ENCODE measurements at places on chromosomes 13 and 19.

DNA sequence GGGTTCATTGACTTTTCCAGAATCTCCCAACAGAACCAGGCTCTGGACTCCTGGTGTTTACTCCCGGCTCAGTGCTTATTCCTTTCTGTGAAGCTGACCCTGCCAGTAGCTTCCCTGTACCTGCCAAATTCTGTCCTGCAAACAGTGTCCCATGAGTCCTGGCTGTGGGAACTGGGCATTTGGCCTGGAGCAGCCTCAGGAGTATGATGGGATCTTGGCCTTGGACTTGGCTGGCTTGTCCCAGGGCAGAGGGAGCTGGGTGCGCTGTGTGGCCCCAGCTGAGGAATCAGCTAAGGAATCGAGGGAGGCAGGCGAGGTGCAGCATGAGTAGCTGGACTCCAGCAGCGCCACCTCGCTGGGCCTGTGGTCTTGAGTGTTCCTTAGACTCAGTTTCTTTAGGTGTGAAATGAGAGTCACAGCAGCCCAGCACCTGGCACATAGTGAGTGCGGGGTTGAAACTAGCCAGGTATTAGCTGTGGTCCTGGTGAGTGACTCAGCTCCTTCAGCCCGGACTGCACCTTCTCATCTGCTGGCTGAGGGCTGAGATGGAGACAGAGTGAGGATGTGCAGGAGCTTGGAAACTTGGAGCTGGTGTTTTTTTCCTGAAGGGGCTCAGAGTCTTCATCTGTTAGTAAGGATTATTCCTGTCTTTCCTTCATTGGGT lies 10.4 kb downstream of the CLASRP start:
- no peak for DNase-seq

GRCh38 chr19:14655726-14656125 lies 18.9 kb downstream of the ADGRE3 start:
- DNase-seq, result no peak

GRCh38 chr13:74871369-74872070 lies 610.4 kb downstream of the TBC1D4 start:
- DNase-seq, result no peak

DNA sequence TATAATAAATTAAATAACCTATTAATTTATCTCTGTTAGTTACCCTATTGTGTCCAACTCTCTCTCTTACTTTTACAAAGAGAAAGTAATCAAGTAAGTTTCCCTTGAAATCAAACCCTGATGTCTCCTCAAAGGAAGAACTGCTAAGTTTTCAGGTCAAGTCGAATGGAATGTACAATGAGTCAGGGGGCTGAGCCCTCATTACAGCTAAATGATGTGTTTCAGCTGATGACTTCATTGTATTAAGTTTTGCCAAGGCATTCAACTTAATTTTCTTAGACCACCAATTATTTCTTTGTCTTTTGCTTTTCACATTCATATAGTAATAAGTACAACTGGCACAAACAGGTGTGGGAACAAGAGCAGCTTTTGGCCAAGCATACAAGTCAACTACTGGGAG lies 54.7 kb upstream of the DCT start:
- no peak for DNase-seq

- no peak for DNase-seq
These were observed at the start of gene MUC16 for GRCh38 chr19:9009935-9010651. Gene MUC16 (minus strand): TSS chr19:9010409.

GRCh38 chr13:77310161-77310560 lies 16.7 kb downstream of the MYCBP2 start:
- DNase-seq, result no peak

- DNase-seq, result no peak
These were observed 2320.0 kb downstream of the PCDH9 start for GRCh38 chr13:64910096-64910495.

GRCh38 chr19:41734156-41734555 lies 21.2 kb upstream of the CEACAM6 start:
- DNase-seq, result no peak

DNA sequence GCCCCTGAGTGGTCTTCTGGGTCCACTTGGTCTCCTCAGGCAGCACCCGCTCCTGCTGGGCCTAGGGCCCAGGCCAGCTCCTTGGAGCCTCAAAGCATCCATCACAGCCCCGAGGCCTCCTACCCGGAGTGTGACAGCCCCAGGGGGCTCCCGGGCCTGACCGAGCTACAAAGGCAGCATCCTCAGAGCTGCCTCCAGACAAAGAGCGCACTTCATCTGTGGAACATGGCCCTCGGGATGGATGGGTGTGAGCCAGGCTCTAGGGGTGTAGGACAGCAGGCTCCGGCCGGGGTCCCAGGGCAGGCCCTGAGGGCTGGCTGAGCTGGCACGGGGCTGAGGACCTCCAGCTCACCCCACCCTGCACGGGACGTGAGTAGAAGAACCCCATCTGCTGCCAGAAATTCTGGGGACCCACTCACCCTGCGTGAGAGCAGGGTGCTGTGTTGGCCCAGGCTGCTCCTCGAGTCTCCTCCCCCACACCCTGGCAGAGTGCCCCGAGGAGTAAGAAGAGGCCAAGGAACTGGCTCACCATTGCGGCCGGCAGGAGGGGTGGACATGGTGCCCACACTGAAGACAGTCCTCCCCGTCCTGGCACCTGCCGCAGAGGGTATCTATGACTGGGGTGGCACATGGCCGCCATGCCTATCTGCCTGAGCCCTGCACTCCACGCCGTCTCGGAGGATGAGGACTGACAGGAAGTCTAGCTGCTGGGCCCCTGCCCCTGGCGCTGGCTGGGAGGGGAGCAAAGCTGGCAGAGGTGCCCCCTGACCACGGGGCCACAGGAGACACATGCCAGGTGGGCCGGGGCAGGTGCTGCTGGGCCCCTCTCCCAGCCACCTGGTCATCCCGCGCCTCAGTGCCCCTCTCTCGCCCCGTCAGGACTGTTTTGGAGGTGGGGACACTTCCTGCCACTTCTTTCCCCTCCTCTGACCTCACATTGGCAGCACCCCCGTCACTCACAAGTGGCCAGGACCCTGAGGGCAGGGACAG lies 22.3 kb downstream of the CEBPG start:
- DNase-seq, result no peak

DNA sequence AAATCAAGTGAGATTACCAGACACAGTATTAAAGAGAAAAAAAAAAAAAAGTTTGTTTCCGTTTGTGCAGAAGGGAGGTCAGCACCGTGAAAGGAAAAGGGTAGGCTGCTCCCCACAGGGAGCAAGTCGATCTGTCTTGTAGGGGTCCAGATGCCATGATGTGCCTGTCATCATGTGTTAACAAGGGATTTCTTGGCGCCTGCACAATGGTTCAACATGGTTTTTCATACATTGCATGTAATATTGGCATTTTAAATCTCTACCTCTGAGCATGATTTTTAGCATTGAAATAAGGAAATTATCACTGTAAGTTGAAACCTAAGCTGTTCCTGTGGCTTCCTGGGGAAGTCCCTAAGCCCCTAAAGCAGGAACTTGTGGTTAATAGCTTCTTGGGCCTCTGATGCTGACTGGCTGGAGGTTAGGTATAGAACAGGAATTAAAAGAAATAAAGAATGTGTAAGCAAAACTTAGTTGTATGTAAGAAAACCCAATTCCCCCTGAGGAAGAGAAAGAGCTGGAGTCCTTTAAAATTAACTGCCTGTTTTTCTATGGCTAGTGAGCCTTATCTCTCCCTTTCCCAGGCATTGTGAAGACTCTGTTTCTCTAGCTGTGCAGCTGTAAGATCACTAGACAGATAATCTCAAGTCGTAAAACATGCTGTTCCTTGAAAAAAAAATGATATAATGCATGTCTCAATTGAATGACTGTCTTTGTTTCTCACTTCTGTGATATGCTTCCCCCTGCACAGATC lies 7.4 kb upstream of the FCGBP start:
- no peak for DNase-seq

GRCh38 chr19:19205416-19206410 lies 2.5 kb upstream of the NR2C2AP start:
- no peak for DNase-seq

DNA sequence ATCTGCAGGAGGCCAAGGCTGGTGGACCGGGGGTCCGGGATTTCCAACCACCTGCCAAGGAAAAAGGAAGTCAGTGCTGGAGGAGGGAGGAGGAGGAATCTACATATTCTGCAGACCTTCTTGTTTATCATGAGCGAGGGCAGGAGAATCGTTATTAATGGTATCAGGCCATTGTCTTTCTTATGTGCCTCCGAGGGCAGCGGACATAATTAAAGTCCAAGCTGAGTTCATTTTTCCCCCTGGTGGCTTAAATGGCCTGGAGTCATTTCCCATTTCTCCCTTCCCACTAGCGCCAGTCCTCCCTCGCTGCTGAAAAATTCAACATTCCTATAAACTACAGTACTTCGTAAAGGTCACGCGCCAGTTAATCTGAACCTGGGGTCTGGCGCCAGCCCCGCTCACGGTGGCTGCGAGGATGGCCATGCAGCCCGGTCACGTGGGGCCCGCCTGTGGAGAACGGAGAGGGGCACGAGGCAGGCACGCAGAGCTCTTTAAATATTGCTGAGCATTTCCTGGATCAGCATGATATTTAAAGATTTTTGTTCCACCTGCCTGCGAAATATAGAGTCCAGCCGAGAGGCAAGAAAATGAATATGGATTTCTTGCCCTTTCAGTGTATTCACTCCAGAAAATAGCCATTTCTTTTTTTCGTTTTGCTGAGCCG lies 85.2 kb upstream of the PCDH8 start:
- DNase-seq, result no peak

GRCh38 chr19:2540646-2541454 lies 64.9 kb downstream of the GADD45B start:
- DNase-seq, result peak; percentile 81

GRCh38 chr19:2478756-2479555 lies 3.0 kb downstream of the GADD45B start:
- peak; percentile 55 for DNase-seq

DNA sequence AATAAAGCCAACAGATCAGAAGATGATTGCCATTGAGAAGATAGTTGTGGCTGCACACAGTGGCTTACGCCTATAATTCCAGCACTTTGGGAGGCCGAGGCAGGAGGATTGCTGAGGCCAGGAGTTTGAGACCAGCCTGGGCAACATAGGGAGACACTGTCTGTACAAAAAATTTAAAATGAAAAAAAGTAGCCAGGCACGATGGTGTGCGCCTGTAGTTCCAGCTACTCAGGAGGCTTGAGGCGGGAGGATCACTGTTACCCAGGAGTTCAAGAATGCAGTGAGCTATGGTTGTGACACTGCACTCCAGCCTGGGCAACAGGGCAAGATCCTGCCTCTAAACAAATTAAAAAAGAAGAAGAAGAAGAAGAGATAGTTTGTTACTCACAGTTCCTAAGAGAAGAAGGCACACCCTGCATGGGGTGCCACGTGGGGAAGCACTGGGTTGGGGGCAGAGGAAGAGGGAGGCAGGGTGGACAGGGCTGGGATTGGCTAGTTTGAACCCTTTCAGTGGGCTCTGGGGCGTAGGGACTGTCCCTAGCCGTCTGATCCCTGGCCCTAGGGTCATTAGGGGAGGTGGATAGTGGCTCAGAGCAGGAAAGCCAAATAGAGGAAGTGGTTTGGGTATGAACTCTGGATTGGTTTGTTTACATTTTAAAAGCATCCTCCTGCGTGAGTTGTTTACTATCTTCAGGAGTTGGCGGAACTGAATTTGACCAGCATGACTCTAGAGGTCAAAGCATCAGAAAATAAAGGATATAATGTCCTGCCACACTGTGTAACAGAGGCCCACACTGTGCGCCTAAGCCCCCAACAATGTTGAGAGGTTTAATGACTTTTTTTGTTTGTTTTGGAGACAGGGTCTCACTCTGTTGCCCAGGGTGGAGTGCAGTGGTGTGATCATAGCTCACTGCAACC lies 60.5 kb upstream of the MEDAG start:
- no peak for DNase-seq

DNA sequence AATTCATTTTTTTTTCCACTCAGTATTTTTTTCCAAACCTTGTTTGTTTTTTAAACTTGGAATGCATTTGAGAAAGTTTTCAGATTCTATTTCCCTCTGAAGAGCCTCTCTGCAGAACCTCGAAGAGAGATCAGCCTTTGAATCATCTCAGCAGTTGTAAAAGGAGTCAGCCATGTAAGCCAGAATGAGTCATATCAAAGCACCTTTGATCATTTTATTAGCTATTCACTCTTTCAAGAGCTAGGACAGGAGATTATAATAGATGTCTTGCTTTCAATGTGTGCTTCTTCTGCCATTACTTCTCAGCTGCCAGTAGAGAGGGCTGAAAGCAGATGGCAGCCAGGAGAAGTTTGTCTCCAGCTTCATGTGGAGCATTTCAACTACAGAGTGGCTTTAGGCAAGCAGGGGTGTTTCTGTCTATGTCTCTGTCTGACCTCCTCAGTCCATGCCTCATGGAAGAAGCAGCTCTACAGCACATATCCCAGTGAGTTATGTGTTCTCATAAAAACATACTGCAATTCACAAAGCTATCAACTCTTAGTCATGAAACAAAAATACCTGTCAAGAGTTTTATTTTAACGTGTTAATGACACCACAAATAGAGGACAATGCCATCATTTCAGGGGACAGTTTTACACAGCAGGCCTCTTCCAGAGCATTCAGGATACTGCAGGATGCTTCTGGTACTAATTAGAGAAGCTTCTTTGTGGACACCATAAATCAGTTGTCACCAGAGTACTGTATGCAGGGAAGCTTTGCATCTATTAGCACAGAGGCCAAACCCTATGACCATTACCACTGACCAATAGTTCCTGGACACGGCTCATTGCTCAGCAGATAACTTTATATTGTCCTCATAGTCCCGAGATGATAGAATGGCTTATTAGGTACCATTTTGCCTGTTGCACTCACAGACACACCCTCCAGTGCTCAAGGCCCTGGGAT lies 94.3 kb downstream of the NHLRC3 start:
- peak; percentile 19 for DNase-seq

DNA sequence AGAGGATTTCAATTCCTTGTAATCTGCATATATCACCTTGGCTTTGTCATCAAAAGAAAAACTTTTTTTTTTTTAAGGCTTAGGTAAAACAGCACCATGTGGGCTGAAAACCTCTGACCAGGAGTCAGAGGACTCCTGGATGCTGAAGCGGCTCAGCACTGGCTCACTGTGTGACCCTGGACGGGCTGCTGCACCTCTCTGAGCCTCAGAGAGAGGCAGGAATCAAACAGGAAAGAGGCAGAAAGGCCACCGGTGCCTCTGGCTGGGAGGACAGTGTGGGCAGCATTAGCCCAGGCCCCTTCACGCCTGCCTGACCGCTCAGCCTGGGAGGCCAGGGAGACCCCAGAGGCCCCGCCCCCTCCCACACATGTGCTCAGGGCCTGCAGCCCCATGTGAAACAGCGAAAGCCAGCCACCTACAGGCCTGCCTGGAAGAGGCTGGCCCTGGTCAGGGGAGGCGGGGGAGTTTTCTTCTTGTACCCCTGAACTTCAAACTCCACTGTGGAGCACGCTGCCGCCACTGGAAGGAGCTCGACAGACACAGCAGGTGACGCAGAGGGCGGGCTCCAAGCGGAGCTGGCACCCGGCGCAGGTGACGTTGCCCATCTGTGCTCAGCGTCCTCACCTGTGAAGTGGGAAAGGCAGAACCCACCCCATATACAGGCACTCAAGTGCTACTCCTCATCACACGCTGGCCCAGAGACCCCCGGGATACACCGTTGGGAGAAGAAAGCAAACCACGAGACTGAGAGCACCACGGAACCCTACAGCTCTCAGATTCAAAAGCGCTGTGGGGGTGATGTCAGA lies 39.7 kb downstream of the MLLT1 start:
- no peak for DNase-seq

All from large intestine (tissue), 12 donors.